Heart left ventricle (tissue), 16 donors: ENCODE measurements at places on chromosomes 5 and 9. TPM values are rescaled to one million over a fixed set of nuclear protein-coding genes. Genes with fewer than 3 reads are reported as not detected.

The ALDOB gene
- polyA plus RNA-seq: 0.42 TPM

The BTNL3 gene
- not detected for polyA plus RNA-seq

The PLEKHG4B gene
- not detected for polyA plus RNA-seq

The LECT2 gene
- not detected for polyA plus RNA-seq

- no peak for DNase-seq
Observed at GRCh38 chr5:172383191-172383802, 71.0 kb downstream of the SH3PXD2B start.

GRCh38 chr5:132674671-132675506 is 1.1 kb downstream of the IL4 start:
- no peak for DNase-seq

DNA sequence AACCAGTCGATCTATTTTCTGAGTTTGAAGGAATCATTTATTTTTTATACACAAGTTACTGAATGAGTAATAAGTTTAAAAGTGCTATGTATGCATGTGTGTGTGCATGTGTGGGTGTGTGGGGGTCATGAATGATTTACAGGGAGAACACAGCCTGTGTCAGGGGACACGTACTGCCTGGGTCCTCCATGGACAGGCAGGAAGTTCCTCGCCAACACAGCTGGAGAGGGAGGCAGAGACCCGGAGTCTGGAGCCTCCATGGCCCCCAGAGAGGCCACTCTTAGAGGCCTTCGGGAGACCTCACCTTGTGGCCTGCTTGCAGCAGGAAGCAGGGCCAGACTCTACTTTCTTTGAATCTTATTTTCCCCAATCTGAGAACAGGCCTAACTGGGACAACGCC is 144.7 kb downstream of the GABBR2 start:
- no peak for DNase-seq

GRCh38 chr5:56950626-56951125 is 1.2 kb downstream of the MIER3 start:
- peak; percentile 68 for DNase-seq

DNA sequence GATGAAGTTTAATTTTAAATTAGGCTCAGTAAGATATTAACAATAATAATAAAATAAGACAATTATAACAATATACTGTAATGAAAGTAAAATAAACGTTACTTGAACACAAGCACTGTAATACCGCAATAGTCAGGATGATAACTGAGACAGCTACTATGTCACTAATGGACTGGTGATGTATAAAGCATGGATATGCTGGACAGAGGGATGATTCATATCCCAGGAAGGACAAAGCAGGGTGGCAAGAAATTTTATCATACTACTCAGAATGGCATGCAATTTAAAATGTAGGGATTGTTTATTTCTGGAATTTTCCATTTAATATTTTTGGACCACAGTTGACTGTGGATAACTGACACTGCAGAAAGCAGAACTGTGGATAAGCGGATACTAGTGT is 196.9 kb downstream of the VPS13A start:
- no peak for DNase-seq

GRCh38 chr9:123318202-123318601 is 37.8 kb upstream of the CRB2 start:
- no peak for DNase-seq

GRCh38 chr9:15213249-15213648 is 93.8 kb downstream of the TTC39B start:
- DNase-seq: no peak

DNA sequence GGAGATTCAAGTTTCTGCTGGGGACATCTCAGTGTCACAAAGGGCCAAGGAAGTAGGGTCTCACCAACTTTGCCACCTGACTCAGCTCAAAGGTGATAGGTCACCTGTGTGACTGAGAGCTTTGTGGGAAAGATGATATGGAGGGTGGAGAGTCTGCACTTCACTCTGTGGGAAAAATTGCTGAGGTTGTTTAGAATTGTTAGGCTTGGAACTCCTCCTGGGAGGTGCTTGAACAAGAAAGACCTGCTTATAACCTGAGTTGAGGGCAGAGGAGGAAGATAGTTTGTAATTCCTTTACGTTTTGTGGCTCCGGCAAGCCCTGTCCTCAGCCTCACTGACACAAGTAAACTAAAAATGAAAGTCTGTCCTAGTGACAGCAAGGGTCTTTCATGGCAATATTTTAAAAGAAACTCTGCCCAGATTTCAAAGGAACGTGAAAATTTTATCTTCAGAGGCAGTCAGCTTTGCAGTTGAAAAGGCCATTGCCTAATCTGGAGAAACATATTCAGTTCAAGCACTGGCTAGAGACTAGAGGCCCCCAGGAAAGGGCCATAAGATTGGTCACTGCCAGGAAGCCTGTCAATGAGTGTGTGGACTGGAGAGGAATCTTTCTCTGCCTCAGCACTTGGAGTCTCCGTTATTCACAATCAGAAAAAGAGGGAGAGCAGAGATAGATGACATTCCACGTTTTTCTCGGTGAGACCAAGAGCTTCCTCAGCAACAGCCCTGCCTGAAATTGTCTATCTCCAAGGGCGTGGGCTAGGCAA is 23.2 kb downstream of the PCDHAC2 start:
- DNase-seq: no peak
